Stimulated activated CD8-positive, alpha-beta memory T cell treated with anti-CD3 and anti-CD28 coated beads, Interleukin-7, amount 100 ng/mL, for 4 hours (primary cell): ENCODE measurements at places on chromosomes 16 and 17.

GRCh38 chr17:64162554-64162953 is 32.6 kb upstream of the ERN1 start:
- no peak for DNase-seq

DNA sequence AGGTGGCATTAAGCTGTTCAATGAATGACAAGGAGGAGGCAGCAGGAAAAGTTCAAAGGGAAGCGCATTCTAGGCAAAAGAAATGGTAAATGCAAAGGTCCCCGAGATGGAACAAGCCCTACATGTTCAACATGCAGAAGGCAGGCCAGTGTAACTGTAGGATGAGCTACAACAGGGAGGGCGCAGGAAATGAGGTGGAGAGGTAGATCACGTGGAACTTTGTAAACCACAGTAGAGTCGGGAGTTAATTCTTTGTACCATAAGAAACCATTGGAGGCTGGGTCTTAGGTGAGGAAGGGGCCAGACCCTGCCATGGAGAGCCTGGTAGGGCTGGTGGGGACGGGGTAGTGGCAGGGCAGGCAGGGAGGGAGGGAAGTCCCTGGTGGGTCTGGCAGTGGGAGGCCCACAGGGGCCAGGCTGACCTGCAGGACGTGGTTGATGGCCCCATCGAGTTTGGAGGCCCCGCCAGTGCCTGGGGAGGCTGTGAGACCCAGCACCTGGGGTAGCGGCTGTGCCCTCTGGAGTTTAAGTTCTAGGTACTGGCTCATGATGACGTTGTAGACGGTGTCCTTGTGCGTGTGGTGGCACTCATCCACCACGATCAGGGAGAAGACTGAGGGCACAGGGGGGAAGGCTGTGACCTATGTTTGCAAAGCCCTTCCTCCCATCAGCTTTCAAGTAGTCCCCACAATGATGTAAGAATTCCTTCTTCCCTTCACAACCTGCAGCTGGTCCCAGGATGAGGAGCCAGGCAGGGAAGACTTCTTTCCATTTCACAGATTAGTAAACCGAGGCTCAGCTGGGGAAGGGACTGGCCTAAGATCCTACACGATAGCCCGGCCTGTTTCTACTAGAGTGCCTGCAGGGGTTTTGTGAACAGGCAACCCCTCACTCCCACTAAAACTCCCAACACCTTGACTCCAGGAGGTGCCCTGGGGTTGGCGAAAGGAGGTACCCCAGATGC is 1.9 kb downstream of the DHX58 start:
- no peak for DNase-seq

DNA sequence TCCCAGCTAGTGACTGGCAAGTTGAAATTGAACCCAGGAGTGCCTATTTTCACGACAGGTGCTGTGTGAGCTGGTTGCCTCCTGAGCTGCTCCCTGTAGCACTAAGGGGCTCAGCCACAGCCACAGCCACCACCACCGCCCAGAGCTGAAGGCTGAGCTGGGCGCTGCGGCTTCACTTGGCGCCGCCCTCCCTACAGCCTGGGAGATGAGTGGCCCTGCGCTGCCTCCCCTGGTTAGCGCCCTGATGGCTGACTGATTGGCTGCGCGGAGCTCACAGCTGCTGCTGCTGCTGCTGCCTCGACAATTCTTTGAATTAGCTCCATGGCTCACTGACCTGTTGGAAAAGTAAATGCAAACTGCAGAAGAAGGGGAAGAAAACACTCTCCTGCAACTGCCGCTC is 91.8 kb upstream of the TMEM132E start:
- no peak for DNase-seq

GRCh38 chr17:44672479-44673093 is 16.3 kb downstream of the MEIOC start:
- DNase-seq: no peak

GRCh38 chr16:86376837-86377236 is 133.5 kb upstream of the FOXF1 start:
- no peak for DNase-seq

GRCh38 chr16:6993544-6993943 is 339.1 kb upstream of the RBFOX1 start:
- DNase-seq: no peak

DNA sequence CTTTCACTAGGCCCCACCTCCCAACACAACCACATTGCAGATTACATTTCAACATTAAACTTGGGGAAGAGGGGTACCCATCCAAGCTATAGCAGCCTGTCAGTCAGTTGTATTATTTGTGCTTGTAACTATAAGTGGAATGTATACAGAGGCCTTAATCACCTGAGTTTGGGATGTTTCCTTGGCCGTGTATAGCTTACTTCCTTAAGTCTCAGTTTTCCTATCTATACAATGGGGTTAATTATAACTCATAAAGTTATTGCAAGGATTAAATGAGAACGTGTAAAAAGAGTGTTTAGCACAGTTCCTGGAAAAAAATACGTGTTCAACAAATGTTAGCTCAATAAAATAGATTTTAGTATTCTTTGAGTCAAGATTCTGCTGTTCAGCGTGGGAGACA is 165.5 kb upstream of the FAM20A start:
- DNase-seq: no peak

DNA sequence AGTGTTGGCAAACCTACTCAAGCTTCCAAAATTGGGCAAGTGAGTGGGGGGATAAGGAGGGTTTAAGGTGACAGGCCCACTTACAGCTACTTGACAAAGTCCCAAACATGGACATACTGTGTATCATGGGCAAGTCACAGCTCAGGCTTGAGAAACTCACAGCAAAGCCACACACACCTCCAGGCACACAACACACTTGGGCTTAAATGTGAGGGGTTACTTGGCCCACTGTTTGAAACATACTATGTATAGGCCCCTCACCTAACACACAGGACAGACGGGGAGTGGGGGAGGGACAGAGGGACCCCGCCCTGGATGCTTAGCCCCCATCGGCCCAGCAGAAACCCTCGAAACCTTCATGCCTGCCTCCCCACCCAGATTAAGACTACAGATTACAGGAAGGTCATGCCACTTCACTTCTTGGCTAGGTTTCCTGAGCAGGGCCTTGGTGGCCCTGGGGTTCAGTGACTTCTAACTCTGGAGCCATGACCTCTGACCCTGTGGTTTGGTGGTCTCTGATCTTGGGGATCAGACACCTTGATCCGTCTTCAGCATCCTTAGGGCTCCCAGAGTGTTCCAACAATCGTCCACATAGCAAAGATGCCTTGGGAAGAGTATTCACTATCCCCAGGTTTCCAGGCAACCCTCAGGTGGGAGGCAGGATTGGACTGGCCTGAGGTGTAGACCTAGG is 2.3 kb upstream of the SAMD14 start:
- DNase-seq: no peak
